Cortex of kidney (tissue), 1 donor: ENCODE measurements at places on chromosomes 11 and 22.

DNA sequence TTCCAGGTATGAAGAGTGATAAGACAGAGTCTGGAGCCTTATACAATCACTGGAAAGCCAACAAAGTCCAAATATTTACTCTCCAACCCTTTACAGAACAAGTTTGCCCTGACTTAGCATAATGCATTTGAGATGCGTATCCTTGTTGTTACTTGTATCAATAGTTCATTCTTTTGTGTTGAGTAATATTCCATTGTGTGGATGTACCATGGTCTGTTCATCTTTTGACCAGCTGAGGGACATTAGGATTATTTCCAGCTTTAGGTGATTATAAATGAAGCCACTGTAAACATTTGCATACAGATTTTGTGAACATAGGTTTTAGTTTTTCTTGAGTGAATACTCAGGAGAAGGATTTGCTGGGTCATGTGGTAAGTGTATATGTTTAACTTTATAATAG, 9.7 kb downstream of the SDHAF2 start:
- DNase-seq: no peak

DNA sequence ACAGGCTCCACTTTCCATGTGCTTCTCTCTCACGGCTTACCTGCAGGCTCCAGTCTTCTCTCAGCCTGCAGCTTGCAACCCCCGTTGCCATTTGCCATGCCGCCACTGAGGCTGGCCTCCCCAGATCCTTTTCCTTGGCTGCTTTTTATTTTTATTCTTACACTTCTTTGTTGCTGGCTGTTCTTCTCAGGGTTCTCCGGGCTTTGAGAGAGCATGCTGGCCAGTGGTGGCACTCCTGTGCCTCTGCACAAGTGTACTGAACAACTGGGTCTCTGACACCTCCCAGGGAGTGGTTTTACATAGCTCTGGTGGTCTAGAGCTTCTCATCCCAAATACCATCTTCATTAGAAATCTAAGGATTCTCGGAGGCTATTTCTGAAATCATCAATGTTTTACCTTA, 241.7 kb upstream of the MTNR1B start:
- DNase-seq: no peak

DNA sequence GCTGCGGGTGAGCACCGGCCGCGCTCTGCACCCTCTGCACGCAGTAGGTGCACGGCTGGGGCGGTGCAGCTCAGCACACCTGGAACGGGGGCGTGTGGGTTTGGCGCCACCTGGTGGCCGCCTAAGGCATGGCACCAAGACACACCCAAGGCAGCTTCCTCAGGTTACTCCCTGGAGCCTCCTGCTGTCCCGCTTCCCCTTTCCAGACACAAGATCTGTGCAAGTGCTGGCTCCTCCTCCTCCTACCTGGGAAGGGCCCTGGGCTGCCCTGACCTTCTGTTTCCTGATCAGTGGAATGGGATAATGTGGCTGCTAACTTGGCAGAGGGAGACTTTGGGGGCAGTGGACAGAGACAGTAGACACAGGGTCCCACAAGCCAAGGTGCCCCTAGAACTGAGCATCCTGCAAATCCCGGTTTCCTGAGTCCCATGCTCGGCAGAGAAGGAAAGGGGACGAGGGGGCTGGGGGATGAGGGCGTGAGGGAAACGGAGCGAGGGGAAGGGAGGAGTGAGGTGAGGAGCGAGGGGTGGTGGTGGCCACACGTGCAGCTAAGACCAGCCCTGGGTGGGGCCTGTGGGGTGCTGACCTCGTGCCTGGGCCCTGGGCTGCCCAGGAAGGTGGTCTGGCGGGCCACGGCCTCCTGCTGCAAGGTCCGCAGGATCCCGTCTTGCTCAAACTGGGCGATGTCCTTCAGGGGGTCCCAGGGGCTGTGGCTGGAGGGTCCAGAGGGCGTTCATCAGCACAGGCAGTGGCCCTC, 34.8 kb upstream of the CARS1 start:
- DNase-seq: no peak

- no peak for DNase-seq
Measured at GRCh38 chr11:76347466-76347865, 33.5 kb downstream of the THAP12 start.

DNA sequence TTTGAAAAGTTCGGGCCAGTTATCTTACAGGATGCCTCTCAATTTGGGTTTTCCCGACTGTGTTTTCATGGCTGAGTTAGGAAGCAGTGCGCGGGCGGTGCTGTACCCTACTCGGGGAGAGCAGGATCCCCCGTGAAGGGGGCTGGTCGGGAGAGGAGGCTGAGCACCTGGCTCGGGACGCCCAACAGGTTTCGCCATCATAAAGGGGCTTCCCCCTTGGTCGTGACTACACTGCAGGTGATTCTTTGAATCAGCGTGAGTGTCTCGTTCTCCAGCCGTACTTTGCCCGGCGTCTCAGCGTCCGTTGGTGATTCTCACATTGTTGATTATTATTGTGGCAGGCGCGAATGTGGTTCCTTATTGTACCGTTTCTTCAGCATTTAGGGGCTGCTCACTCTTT, 46.6 kb downstream of the ST14 start:
- DNase-seq: no peak

GRCh38 chr11:120097721-120098385, 40.1 kb downstream of the TRIM29 start:
- no peak for DNase-seq

- DNase-seq: no peak
Measured at GRCh38 chr11:910044-910588, 494 bp downstream of the CHID1 start.

- no peak for DNase-seq
Measured at GRCh38 chr11:103946793-103947545, 89.5 kb upstream of the DDI1 start.

- DNase-seq: no peak
Measured at GRCh38 chr11:119592642-119593041, 136.4 kb downstream of the NECTIN1 start.

DNA sequence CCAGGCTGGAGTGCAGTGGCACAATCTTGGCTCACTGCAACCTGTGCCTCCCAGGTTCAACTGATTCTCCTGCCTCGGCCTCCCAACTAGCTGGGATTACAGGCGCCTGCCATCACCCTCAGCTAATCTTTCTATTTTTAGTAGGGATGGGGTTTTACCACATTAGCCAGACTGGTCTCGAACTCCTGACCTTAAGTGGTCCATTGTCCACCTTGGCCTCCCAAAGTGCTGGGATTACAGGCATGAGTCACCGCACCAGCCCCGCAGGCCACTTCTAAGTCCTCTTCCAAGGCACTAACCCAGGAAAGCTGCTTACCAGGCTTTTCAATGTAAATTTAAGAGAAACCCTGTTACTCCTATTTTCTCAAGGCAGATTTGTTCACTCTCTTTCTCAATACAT, 50.4 kb downstream of the DENND5A start:
- no peak for DNase-seq
